Osteoblast (primary cell): ENCODE measurements at places on chromosomes 1 and 21. TPM values are rescaled to one million over a fixed set of nuclear protein-coding genes. Genes with fewer than 3 reads are reported as not detected.

SLC30A2 gene
- total RNA-seq = not detected in 2 replicates

DNA sequence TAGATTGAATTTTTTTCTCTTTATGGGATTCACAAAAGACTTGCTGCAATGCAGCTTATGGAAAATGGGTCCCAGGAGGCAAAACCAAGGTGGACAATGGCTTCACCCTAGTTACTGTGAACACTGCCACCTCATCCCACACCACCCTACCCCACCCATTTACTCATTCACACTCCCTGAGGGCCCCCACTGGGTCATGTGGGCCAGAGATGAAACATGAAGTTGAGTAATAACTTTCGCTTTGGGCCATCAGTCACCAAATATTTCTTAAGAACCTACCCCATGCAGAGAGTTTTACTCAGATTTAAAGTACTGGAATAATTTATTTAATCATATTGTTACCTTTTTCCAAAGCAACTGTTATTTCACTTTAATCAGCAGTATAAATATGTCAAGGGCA, 191.8 kb downstream of the TPR start:
- DNase-seq = no peak

GRCh38 chr1:84772428-84772943, 82.2 kb upstream of the SSX2IP start:
- DNase-seq = peak; percentile 91

- DNase-seq = no peak
These were observed 16.0 kb upstream of the ZNF697 start for GRCh38 chr1:119664067-119664466.

GRCh38 chr21:46213620-46214286, 14.8 kb downstream of the LSS start:
- no peak for DNase-seq

DNA sequence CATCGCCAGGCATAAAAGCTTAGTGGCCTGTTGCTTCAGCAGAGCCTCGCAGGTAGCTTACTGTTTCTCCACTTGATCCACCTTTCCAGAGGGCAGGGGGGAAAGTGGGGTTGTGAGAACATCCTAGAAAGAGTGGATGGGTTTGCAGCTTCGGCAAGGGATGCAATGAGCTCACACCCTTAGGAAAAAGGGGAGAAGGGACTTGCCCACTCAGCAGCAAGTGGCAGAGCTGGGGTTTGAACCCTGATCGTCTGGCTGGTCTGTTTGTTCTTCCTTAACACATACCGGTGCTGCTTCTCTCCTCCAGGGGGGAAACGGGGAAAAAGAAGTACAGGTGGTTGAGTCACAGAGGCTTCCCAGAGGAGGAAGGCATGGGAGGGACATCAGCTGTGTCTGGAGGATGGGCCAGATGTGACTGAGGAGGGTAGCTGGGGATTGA, 1.0 kb downstream of the TMEM201 start:
- peak; percentile 76 for DNase-seq

GRCh38 chr1:194705123-194705854, 1518.9 kb upstream of the B3GALT2 start:
- no peak for DNase-seq

GRCh38 chr1:14251871-14252270, 346.6 kb upstream of the KAZN start:
- DNase-seq = no peak

- no peak for DNase-seq
These were observed 77.9 kb upstream of the LPGAT1 start for GRCh38 chr1:211908453-211908852.

DNA sequence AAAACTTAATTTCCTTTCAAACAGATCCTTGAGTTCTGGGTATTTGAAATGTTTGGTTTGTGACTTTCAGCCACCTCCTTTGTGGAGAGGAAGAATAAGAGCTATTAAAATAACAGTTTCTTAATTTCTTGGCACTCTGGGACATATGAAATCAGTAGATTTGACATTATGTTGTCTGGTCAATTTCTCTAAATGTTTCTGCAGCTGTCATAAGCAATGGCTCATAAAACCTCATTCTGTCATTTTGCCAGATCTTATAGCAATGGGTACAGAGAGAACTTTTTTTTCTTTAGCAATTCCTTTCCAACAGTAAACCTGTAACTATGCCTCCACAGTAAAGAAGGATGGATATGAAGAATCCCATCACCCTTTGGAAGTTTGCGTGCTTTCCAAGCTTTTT, 52.6 kb downstream of the LAMC1 start:
- DNase-seq = no peak

DNA sequence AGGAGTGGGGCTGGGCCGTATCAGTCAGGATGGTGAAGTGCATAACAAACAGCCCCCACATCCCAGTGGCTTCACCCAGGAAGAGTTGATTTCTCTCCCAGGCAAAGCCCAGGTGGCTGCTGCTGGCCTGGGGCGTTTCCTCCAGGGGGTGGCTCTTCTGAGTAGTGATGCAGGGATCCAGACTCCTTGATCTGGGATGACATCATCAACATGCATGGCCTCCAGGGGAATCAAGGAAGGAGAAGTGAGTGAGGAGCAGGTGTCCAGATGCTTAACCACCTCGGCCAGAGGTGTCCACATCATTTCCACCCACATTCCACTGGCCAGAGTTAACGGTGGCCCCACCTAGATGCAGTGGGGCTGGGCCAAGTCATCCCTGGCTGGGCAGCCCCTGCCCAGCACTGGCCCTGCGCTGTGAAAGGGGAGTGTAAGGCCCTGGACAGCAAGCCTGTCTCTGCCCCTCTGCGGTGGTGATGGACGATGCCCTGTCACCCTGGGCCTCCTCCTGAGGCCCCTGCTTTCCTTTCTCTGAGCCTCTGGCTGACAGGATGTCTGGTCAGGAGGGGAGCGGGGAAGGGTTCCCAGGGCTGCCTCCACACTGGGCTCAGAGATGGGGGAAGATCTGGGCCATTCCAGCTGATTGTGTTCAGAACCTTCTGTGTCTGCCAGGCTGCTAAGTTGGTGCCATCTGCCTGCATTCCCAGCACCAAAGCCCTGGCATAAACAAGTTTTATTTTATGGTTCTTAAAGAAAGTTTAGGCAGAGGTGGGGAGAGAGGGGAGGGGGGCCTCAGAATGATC, 598.2 kb downstream of the MATN1 start:
- no peak for DNase-seq

DNA sequence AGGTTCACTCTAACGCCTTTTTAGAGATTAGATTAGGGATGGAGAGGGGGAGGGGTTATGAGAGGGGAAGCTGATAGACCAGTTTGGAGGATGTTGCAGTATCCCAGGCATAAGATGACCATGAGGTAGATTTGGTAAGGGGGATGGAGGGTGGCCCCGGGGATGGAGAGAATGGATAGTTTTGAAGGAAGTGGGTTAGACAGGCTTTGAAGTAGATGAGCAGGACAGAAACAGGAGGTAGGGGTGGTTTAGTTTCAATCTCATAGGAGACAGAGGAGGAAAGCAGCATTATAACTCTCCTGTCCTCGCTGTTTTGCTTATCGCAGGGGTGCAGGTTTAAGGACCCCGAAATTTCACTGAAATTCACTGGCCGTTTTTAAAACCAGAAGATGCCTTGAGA, 11.8 kb downstream of the UBIAD1 start:
- DNase-seq = peak; percentile 34
